Mesendoderm (in vitro differentiated cells): ENCODE measurements at places on chromosomes 5 and 9.

- DNase-seq, result peak; percentile 58
These were observed 133.4 kb downstream of the SEMA6A start for GRCh38 chr5:116441223-116441622.

- no peak for DNase-seq
These were observed 2.9 kb downstream of the BAAT start for GRCh38 chr9:101381833-101382342.

GRCh38 chr9:69188975-69189374 is 14.9 kb downstream of the TJP2 start:
- DNase-seq, result peak; percentile 42

DNA sequence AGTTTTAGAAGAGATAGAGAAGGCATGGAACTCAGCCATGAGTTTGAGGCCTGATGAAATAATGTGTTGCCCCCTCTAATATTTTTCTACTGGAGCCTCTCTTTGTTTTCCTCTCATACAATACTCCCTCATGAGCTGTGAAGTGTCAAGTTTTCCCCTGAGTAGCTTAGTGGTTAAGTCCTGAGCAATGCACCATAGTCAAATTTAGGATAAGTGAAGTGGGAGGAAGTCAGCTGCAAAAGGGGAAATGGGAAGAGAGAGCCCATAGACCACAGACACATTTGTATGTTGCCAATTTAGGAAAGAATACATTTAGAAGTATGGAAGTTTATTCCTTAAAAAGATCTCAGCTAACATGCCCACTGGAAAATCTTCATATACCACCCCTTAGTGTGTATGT is 171.5 kb upstream of the NREP start:
- no peak for DNase-seq

- peak; percentile 90 for DNase-seq
These were observed 398.8 kb downstream of the ENC1 start for GRCh38 chr5:74241751-74242140.

- DNase-seq, result no peak
These were observed 73.0 kb downstream of the PTPDC1 start for GRCh38 chr9:94157050-94157801.

GRCh38 chr9:108885643-108886348 is 23.7 kb downstream of the ACTL7A start:
- DNase-seq, result peak; percentile 2

DNA sequence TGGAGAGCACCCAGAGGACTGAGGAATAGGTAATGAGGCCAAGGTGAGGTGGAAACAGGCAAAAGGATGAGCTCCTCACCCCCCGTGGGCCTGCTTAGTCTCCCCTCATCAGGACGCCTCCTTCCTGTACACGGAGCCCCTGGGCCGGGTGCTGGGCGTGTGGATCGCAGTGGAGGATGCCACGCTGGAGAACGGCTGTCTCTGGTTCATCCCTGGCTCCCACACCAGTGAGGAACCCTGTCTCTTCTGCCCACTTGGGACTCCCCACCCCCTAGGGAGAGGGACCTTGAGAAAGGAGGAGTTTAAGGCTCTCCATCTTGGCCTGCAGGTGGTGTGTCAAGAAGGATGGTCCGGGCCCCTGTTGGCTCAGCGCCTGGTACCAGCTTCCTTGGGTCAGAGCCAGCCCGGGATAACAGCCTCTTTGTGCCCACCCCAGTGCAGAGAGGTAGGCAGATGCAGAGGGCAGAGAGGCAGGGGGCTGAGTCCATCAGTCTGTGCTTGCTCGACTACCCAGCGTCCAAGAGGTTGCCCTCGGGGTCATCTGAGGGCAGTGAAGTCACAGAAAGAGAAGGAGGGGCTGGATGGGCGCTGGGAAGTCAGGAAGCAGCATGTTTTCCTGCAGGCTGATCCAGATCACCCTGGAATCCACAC is 7.0 kb downstream of the DOLK start:
- no peak for DNase-seq

GRCh38 chr5:157748760-157749461 is 5.4 kb downstream of the LSM11 start:
- no peak for DNase-seq

DNA sequence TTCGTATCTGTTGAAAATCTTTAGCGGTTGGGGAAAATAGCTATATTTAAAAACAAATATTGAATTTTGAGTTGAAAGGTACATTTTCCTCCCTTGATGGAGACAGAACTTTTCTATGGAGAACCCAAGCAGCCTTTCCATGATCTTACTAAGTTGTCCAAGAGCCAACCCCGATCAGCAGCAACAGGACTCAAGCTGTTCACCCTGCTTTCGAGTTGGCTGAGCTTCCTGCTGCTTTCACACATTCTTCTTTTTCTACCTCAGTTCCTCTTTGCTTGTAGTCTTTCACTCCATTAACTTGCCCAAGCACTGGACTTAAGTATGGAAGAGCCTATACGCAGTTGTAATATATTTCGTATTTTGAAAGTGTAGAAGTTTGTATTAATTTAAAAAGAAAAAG is 59.4 kb downstream of the IL6ST start:
- DNase-seq, result no peak

DNA sequence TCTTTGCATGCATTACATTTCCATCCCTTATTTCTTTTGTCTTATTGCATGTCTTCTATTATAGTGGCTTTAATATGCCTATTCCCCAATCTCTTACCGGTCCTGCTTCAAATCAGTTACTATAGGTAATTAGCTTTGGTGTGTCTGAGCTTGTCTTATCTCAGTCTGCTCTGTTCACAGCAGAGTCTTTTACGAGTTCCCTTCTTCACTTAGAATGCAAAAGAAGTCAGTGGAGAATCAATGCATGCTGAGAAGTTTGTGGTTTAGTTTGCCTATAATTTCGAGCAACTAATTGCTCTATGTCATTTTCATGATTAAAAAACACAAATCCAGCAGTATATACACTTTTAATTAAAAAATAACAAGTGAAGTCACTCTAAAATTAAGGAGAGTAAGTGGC is 545.0 kb downstream of the SLCO4C1 start:
- peak; percentile 13 for DNase-seq

DNA sequence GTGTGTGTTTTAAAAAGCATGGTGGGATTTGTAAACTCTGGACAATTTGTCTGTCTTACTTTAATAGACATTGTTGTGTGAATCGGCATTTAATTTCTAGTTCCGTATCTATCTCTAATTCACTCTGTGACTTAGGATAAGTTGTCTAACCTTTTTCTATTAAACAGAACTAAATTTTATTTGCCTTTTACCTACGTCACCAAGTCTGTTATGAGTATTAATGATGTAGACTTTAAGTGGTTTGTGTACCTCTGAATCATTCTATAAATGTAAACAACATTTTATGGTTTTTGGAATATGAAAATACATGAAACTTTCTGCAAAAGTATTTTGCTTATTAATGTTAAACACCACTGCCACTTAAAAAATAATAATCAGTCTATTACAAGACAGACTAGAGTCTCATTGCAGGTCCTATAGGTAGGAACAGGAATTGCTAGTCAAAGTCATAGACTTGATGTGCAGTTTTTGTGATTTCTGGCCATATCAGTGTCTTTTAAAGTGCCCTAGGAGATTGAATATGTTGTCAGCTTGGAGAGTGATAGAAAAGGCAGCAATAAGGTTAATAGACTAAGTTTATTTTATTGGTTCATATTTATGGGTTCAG is 5.6 kb downstream of the RBM27 start:
- DNase-seq, result no peak

DNA sequence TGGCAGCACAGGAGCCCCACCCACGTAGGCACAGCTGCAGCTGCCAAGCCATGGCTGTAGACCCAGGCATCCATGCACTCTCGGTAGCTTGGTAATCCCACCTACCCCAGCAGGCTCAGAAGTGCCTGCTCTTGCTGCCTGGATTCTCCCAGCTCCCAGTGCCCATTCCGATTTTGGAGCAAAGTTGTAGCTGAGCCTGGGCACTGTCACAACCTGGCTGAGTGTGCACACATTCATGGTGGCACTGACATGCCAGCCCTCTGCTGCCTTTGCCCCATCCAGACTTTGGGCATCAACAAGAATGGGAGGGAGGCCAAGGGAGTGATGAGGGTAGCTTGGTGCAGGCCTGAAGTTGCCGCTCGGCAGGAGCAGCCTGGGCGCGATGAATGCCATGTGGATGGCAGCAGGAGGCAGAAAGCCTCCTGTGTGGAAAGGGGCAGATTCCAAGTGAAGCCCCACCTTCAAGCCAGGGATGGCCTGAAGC is 936.6 kb upstream of the PTPRD start:
- no peak for DNase-seq

DNA sequence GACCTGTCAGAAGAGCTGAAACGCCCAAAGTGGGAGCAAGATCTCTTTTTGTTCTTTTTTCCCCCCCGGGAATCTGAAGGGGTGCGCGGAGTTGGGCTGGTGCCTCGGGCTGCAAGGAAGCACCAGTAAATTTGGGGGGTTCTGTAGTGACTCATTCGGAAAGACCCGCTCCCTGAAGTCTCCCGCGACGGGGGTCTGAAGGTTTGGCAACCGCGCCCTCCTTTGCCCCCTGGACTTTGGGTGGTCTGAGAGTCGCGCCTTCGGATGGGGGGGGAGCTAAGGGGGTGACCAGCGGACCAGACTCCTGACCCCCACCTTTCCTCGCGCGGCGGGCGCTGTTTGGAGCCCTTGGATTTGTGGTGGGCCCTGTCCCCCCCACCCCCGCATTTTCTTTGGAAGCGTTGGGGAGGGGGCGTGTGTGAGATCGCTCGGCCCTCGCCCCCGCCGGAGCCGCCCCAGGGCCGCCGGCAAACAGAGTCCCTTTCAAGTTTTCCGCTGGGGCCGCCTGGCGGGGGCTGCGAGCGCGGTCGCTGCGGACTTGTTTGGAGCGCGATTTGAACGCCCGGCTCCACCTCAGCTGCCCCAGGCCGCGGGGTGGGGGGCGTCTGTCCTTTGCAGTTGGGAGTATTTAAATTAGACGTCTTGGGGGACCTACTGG is 2.0 kb downstream of the CXXC5 start:
- DNase-seq, result peak; percentile 74

GRCh38 chr5:141094481-141095262 is at the start of gene PCDHB2:
PCDHB2 (plus strand) TSS chr5:141094615; CDS start chr5:141094791, 176 bp downstream.
- DNase-seq, result peak; percentile 97

GRCh38 chr5:41707853-41708603 is 162.2 kb downstream of the OXCT1 start:
- peak; percentile 85 for DNase-seq

DNA sequence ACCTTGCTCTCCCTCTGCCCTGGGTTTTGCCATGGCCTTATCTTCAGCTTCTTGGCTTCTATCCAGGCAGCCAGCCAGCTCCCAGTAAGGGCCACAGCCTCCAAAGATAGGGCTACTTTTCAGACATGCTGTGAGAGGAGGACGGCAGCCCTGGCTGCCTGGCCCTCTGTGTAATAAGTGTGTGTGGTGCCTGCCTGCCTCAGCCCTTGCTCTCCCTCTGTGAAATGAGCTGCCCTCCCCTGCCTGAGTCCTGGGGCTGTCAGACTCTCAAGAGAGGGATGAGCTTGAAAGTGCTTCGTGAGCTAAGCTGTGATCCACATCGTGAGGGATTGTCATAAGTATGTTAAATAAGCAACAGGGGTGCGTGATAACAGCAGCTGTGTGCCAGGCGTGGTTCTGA is 8.1 kb downstream of the NDST1 start:
- DNase-seq, result peak; percentile 86

- no peak for DNase-seq
These were observed 48.1 kb upstream of the PCA3 start for GRCh38 chr9:76716085-76716672.

- DNase-seq, result no peak
These were observed 446.0 kb downstream of the ISL1 start for GRCh38 chr5:51829230-51829629.

GRCh38 chr5:1593903-1594356 is 70.2 kb upstream of the LPCAT1 start:
- DNase-seq, result peak; percentile 9

GRCh38 chr5:33692980-33693379 is 198.8 kb downstream of the ADAMTS12 start:
- DNase-seq, result no peak

DNA sequence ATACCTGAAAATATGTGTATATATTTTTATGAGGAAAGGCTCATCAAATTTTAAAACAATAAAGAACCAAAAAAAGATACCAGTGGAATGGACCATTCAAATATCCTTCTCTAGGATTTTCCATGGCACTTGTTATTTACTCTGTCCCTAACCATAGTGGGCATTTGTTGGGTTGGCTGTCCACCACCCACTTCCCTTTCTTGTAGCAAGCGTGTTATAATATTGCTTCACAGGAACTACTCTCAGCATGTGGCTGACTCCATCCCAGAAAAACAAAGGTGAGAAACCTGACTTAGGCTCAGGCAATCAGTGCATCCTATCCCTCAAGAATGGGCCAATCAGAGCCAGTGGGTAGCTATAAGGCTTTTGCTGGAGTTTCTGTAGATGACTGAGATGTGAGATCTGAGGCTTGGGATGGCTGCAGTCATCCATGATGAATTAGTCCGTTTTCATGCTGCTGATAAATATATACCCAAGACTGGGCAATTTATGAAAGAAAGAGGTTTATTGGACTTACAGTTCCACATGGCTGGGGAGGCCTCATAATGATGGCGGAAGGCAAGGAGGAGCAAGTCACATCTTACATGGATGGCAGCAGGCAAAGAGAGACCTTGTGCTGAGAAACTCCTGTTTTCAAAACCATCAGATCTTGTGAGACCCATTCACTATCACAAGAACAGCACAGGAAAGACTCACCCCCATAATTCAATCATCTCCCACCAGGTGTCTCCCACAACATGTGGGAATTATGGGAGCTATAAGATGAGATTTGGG is 17.2 kb downstream of the C5orf63 start:
- DNase-seq, result no peak

GRCh38 chr5:158819840-158820620 is 279.7 kb downstream of the EBF1 start:
- no peak for DNase-seq

DNA sequence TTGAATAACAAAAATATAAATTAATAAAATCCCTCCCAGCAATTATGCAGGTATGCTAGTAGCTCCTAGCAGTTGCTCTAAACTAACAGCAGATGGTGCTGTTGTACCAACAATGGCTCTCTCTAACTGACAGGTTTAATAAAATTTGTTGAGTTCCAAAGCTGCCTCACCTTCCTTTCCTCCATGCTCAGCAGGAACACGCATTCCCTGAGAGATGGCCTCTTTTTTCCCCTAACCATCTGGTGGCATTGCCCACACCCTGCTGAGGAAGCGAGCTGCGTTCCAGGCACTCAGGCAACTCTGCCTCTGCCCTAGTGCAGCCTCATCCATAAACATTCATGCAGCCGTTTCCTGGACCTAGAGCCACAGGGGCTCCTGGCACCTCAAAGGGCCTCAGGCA is 106.2 kb downstream of the KLHL3 start:
- DNase-seq, result peak; percentile 75

- DNase-seq, result no peak
These were observed 6.1 kb downstream of the IL13 start for GRCh38 chr5:132663771-132664695.

- DNase-seq, result no peak
These were observed 99.6 kb downstream of the NSG2 start for GRCh38 chr5:174145091-174145490.

- peak; percentile 63 for DNase-seq
These were observed 83.7 kb downstream of the TARS1 start for GRCh38 chr5:33524476-33524875.

DNA sequence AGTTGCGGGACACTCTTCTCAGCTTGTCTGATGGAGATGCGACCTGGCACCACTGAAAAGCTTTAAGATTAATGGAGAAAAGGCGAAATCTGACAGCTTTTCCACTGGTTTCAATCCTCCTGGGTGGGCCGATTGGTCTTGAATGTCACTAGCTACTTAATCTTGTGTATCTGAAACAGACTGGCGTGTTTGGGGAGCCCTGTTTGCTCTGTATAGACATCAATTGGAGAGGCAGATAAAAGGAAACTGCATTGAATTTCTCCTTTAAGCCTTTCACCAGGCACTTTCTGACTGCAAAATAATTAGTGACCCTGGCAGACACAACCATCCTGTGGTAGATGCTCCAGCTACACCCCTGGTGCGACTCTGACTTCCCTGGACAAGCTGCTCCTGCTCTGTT is 224.2 kb downstream of the NDUFS4 start:
- DNase-seq, result no peak
